AG04450 (cell line): ENCODE measurements at places on chromosomes 3 and 15.

GRCh38 chr3:48318713-48319468, 14.6 kb downstream of the SPINK8 start:
- DNase-seq: no peak

DNA sequence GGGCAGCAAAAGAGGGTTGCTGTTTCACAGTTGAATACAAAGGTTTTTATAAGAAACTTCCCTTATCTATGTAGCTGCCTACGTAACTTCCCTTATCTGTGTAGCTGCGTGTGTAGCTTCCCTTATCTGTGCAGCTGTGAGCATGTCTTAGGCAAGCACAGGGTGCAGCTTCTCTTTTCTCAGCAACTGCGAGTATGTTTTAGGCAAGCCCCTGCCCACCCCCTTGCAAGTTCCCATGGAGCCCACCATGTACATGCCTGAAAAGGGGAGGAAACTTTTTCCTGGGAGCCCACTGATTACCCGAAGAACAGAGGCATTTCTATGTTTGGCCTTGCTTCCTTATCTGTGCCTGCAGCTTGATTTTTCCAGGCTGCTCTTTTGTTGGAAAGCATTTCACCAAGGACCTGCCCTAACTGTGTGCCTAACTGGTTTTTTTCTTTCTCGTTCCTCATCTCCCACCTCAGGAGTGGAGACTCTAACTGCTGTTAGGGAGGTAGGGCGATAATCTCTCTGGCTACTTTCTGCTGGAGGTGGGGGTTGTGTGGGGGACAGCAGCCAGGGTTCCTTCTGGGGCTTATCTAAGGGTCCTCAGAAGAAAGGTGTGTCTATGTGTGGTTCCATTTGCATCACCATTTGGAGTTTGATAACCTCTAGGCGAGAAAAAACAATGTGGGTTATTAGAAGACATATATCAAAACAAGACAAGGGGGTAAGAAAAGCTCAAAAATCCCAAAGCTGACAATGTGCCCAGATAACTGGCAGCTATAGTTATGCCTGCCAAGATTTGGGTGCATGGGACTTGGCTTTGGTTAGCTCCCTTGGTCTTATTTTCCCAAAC, 26.0 kb downstream of the SORD start:
- no peak for DNase-seq

GRCh38 chr3:177928172-177928873, 607.9 kb upstream of the KCNMB2 start:
- no peak for DNase-seq

GRCh38 chr3:42906070-42906847, at the start of gene ZNF662:
ZNF662 (plus strand) TSS chr3:42906142; CDS start chr3:42908115, 1,973 bp downstream.
- no peak for DNase-seq

- no peak for DNase-seq
These were observed 55.8 kb downstream of the ST8SIA2 start for GRCh38 chr15:92449476-92449875.

- DNase-seq: no peak
These were observed 25.4 kb downstream of the KY start for GRCh38 chr3:134625462-134625861.

GRCh38 chr15:76868740-76869139, 36.4 kb downstream of the SCAPER start:
- DNase-seq: no peak

DNA sequence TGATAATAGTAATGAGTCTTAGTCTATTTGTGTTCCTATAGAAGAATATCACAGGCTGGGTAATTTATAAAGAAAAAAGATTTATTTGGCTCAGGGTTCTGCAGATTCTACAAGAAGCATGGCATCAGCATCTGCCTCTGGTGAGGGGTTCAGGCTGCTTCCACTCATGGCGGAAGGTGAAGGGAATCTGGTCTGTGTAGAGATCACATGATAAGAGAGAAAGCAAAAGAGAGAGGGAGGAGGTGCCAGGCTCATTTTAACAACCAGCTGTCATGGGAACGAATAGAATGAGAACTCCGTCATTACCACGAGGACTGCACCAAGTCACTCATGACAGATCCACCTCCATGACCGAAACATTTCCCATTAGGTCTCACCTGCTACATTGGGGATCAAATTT, 664.0 kb upstream of the SGO1 start:
- DNase-seq: no peak

DNA sequence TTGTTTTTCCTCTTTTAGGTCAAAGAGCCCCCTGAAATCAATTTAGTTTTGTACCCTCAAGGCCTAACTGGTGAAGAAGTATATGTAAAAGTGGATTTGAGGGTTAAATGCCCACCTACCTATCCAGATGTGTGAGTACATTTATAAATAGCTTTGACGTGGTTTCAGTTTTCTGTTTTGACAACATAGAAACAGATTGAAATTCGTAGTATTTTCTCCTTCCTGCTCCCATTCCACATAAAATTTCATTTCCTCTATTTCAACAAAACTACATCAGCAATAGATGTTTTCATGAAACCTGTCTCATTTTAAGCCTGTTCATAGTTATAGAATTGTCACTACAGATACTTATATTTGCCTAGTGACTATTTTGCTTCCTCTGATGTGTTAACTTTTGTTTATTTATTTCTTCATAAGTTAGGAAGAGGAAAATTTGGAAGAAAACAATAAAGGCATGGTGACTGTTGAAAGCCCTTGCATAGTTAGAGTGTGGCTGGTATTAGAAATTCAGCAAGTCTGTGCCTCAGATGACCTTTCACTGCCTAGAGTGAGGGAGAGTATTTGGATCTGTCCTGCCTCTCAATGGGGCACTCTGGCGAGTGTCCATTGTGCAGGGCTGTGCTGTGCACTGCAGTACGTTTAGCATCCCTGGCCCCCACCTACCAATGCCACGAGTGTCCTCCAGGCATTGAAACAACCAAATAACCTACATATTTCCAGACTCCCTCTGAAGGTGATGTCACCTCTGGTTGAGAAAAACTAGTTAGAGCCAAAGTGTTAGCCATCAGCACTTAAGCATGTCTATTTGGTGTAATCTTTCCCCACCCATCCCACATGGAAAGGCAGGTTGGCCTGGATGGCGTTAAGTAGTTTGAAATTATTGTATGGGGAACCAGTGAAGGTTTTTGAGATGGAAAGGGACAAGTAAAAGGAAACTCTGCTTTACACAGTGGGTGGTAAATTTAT, 5.9 kb downstream of the EIF2AK4 start:
- no peak for DNase-seq

DNA sequence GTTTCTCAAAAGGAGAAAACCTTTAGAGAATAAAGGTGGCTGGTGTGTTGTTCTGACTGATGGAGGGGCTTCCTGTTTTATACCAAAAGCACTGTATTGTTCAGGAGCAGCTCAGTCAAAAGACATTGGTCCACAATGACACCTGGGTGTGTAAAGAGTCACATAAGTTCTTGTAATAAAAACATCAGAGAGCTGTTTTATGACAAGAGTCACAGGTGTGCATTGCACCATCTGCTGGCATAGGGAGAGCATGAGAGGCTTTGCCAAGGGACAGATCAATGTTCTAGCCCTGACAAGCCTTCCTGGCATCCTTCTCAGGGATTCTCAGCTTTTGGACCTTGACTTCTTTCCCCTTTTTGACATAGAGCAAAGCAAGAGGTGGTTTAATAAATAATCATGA, 20.4 kb downstream of the ARPP21 start:
- DNase-seq: no peak

- no peak for DNase-seq
These were observed 19.5 kb upstream of the CLDN18 start for GRCh38 chr3:137990427-137990826.

DNA sequence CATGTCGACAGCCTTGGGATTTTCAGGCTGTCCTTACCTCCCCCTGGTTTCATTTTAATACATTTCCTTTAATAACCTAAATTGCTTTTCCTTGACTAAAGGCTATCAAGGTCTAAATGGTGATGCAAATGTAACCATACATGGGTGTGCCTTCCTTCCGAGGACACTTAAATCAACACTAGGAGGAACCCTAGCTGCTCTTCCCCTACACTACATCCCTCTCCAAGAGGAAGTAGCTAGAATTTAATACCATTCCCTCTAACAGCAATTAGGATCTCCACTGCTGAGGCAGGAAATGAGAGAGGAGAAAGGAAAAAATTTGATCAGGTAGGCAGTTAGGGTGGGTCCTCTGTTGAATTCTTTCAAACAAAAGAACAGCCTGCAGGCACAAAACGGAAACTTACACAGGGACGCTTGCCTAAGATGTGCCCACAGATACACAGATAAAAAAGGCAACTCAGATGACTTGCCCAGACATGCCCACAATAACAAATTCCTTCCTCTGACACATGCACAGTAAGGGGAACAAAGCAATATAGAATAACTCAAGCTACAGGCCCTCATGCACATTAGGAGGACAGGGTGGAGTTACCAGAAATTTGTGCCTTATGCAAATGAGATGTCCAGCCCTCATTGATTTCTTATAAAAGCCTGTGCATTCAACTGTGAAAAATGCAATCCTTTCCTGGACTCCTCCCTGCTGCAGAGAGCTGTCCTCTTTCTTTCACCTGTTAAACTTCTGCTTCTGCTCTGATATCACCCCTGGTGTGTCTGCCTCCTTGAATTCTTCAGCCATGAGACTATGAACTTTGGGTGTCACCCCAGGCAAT, 1024.4 kb upstream of the CADM2 start:
- DNase-seq: no peak

GRCh38 chr3:67377299-67377698, 277.1 kb downstream of the SUCLG2 start:
- no peak for DNase-seq

GRCh38 chr3:54146506-54147239, 24.3 kb downstream of the CACNA2D3 start:
- no peak for DNase-seq

DNA sequence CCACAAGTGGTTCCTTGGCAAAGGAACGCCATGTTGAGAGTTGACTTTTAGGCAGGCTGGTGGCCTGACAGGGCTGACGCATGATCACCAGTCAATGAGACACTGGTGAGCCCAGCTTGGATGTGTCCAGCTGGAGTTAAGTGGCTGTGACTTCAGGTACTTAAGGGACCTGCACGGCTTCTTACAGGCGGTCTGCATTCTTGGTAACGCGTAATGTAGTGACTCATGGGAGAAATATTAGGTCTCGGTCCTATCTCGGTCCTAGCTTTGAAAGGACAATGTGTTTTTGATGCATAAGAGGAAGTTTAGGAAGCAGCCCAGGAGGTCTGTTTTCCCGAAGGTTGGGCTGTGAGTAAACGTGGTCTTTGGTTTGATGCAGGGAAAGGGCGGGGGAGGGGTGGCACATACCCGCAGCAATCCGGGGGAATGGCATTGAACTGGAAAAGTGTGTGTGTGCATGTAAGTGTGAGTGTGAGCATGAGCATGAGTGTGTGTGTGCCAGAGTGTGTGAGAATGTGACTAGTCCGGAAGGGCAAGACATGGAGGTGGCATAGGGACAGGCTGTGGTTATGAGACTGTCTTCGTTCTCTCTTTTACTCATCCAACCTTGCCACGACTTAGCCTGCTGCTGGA, 55.3 kb downstream of the FAM43A start:
- DNase-seq: no peak

DNA sequence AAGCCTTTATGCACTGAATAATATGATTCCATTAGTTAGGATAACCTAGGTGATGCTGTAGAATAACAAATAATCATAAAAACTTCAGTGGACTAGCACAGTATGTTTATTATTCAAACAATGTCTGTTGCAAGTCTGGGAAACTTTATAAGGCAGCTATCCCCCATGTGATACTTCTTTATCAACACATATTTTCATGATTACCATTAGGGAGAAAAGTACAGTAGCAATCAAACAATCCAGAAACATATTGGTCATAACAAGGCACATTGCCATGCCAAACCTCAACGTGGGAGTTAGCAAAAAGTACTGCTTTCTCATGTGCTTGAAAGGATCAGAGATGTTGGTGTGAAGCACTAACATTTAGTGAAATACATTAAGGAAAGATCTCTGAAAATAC, 35.5 kb downstream of the EOMES start:
- DNase-seq: peak; percentile 77

DNA sequence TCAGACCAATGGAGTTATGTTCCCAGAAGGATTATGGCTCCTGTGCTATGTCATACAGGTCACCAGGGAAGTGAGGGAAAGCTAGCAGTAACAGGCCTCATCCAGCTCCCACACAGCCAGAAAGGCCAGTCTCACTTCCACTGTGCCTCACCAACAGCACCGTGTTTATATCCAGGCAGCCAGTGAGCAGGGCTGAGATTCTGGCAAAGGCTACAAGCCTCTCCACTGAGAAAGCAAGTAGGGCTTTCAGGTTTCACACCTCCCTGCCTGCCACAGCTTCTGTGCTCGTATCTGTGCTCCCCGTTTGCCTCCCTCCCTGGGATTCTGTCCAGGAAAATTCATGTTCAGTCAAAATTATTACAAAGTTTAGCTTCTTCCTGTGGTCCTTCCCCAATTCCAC, 14.9 kb upstream of the CFAP20DC start:
- DNase-seq: no peak

- DNase-seq: no peak
These were observed 721.4 kb upstream of the CBLB start for GRCh38 chr3:106590216-106590615.

GRCh38 chr3:168275662-168276061, 179.9 kb upstream of the GOLIM4 start:
- DNase-seq: no peak

GRCh38 chr3:23113455-23114171, 89.5 kb upstream of the UBE2E2 start:
- no peak for DNase-seq

- no peak for DNase-seq
These were observed 40.0 kb downstream of the SLC6A11 start for GRCh38 chr3:10855871-10856662.

DNA sequence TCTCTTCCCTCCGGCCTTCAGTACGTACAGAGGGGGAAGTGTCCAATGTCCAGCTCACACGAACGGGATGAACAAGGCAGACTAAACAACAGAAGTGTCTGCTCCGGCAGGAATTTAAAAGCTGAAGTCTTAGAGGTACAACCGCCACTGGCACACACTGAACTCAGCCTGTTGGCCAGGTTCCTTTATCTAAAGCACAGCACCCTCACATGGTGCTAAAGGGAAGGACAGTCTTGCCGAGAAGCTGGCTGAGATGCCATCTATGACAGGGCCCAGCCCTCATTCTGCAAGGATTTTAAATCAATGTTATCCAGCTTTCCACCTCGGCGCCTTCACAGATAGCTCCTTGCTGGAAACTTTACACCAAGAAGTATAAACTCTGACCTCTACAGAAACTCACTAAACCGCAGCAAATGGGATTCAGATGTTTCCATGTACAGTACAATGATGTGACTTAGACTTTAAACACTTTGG, 2.8 kb downstream of the ADAMTS17 start:
- DNase-seq: no peak

DNA sequence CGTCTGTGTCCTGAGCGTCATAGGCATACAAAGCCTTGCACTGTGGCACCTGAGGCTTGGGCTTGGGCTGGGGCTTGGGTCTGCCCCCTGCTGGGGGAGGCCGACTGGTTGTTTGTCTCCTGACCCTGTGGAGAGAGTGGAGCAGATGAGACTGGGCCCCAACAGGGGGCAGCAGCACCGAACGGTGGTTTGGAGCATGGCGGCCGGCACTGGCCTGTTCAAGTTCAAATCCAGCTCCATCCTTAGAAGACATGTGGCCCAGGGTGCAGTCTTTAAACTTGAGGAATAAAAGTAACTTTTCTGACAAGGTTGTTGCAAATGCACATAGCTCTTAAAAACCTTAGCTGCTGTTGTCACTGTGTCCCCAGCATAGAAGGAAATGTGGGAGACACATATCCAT, 33.3 kb downstream of the CCNB2 start:
- DNase-seq: no peak
